Dermis microvascular lymphatic vessel endothelial cell (primary cell): ENCODE measurements at places on chromosomes 11 and 22.

DNA sequence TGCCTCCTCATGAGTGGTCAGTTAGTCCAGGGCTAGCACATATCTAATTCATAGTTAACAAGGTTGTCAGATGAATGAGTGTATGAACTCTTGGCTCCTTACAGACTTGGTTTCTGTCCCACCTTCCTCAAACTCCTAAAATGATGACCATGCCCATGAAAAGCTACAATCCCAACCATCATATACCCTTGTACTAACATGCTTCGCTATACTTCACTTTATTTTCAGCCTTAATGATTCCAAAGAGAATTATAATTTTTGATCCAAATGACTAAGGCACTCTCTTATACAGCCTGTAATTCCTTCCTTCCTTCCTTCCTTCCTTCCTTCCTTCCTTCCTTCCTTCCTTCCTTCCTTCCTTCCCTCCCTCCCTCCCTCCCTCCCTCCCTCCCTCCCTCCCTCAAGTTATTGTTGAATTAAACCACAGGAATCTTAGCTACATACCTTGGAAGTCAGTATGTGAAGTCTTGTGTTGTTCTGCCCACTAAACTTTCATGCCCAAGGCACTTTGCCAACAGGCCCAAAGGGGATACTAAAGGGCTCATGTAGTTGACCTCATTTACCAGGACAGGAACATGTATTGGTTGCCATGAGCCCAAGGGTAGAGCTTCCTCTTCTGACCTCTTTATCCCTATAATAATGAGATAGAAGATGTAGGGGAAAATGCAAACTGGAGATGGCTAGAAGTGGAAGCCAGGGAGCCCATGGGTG, 37.4 kb downstream of the CALCA start:
- DNase-seq = no peak

GRCh38 chr11:129969920-129970319, 32.7 kb downstream of the PRDM10 start:
- DNase-seq = no peak

DNA sequence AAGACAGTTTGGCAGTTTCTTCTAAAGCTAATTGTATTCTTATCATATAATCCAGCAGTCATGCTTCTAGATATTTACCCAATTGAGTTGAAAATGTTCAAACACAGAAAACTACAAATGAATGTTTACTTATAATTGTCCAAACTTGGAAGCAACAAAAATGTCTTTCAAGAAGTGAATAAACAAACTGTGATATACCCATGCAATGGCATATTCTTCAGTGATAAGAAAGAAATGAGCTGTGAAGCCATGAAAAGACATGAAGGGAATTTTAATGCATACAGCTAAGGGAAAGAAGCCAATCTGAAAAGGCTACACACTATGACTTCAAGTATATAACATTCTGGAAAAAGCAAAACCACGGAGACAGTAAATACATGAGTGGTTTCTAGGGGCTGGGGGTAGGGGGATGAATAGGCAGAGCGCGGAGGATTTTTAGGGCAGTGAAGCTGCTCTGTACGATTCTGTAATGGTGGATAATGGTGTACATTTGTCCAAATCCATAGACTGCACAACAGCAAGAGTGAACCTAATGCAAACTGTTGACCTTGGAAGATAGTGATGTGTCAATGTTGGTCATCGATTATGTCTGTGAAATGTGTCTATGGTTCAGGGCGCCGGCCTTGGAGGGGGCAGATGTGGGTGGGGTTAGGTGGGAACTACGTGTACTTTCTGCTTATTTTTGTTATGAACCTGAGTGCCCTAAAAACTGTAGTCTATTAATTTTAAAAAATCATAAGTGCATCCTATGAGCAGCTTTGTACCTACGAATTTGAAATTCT, 424.9 kb downstream of the TBC1D22A start:
- no peak for DNase-seq

DNA sequence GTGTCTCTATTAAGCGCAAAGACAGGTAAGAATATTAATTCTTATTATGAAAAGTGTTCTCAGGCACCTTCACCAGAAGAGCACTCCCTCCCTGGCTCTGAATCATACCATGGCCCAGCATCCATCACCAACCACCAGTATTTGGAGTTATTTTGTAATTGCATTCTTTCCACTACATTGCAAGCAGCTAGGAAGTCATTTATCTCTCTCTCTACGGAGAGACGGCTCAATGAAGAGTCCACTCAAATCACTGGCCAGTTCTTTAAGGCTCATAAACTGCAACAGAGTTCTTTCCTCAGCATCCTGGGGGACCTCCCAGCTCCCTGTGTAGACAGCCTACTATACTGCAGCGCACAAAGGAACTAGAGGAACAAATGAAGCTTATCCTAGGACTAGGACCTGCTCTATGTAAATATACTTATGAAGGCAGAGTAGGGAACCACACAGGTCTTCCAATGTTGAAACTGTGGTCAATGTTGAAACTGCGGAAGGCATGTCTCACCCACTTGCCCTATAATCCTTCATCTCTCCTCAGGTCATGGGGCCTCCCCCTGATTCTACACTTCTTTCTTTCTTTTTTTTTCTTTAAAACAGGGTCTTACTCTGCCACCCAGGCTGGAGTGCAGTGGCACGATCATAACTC, 63.4 kb downstream of the AAMDC start:
- no peak for DNase-seq

DNA sequence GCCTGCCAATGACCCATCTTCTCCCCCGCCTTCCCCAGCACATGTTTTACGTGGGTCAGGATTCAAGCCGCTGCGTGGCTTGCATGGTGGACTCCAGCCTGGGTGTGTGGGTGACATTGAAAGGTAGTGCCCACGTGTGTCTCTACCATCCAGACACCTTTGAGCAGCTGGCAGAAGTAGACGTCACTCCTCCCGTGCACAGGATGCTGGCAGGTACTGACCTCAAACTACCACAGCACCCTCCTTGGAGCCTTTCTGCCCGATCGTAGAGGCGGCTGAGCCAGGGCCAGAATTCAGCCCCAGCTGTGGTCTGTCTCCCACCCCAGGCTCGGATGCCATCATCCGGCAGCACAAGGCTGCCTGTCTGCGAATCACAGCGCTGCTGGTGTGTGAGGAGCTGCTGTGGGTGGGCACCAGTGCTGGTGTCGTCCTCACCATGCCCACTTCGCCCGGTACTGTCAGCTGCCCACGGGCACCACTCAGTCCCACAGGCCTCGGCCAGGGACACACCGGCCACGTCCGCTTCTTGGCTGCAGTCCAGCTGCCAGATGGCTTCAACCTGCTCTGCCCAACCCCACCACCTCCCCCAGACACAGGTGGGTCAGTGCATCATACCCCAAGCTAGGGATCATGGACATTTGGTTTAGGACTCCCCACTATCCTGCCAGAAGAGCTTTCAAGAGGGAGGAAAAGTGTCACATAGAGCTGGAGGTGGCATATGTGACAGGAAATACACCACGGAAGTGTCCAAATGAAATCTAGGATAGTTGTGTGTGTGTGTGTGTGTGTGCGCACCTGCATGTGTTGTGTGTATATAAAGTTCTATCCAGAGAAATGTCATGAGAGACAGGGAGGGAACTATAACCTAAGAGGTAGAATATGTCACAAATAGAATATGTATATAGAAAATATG, 10.6 kb upstream of the RELT start:
- DNase-seq = no peak

DNA sequence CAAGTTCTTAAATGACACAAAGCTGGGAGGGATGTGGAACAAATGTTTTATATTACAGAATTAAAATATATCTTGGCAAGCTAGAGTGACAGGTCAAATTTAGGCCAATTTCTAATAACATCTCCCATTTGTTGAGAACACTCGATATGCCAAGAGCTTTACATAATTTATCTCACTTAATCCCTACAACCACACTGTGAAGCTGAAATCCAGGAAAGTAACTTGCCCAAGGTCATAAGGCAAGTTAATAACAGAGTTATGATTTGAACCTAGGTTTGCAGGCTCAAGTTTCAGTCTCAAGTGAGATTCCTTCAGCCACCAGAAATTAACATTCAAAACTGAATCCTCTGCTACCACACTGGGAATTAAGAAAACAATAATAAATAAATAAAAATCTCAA, 38.3 kb downstream of the RAB30 start:
- no peak for DNase-seq

DNA sequence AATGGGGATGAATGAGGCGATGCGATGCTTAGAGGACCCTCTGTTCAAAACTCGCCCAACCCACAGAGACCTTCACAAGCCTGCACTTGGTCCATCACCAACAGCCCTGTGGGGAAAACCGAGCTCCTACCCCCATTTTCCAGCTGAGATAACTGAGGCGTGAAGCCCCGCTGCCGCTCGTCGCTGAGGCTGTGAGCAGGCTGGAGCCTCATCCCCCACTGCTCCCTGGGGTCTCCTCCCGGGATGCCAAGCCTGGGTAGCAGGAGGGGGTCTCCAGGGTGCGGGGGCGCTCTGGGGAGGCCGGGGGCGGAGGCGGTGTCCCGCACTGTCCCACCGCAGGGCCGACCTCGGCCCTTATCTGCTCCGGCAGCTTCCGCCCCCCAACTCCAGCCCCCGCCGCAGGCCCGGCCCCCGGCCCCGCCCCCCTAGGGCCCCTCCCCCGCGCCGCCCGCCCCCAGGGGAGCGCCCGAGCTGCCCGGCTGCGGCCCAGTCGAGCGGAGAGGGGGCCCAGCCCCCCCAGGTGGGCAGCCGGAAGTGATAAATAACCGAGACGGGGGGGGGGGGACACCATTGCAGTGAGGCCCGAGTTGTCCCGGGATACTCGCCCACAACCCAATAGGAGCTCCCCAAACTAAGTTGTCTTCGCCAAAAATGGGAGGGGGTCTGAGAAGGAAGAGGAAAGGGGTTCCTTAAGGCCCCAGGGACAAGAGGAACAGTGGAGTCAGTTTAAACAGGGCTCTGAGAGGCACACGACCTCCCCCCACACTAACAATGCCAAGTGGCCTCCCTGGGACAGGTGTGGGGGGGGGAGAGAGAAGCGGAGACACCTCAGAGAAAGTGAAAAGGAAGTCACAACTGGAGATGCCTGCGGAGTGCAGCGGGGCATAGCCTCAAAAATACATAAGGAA, 8.3 kb upstream of the SLC39A13 start:
- no peak for DNase-seq

DNA sequence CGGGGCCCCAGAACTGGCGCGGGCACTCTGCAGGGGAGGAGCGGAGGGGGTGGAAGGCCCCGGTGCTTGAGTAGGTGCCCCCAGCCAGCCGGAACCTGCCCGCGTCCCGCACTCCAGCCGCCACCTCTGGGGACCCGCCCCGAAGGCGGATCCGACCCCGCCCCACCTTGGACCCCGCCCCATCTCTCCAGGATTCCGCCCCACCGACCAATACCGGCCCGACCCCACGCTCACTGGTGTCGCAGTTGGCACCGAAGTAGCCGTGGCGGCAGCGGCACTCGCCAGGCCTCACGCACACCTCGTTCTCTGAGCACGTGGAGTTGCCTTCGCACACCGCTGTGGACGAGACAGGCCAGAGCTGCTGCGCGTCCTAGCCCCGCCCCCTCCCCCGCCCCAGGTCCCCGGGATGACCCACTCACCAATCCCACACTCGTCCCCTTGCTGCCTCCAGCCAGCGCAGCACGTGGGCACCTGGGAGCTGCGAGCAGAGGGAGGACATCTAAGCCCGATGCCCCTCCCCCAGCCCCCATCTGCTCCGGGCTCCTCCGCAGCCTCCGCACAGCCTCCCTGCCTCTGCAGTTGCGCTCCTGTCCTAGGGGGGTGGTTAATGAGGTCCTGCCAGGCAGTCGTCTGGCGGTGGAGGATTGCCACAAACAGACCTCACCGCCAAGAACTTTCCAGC, 6.0 kb downstream of the SCARF2 start:
- no peak for DNase-seq

- no peak for DNase-seq
These were observed 92.9 kb downstream of the MORC2 start for GRCh38 chr22:30875481-30876215.

- DNase-seq = no peak
These were observed 7.3 kb upstream of the GTSE1 start for GRCh38 chr22:46289244-46289891.

- DNase-seq = no peak
These were observed 1492.7 kb downstream of the BRD1 start for GRCh38 chr22:48334971-48335370.

DNA sequence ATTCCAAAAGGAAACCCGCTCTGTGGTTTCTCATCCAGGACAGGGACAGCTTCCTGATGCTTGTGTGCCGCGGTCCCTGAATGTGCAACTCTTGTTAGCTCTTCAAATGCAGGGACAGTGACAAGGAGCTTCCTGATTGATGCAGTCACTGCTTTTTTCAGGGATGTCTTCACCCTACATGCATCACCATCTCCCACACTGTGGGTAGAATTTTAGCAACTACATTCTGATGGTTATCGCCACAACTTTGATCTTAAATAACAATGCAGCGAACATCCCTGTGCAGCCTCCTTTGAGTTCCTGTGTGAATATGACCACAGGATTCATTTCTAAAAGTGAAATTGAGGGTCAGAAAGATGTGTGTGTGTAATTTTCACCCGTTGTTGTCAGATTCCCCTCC, 115.0 kb downstream of the GGTLC2 start:
- DNase-seq = no peak

- DNase-seq = no peak
These were observed 240.6 kb downstream of the ETS1 start for GRCh38 chr11:128346804-128347203.

- no peak for DNase-seq
These were observed 38.1 kb upstream of the SWAP70 start for GRCh38 chr11:9625728-9626127.

GRCh38 chr11:60771879-60772525, 13.1 kb upstream of the MS4A10 start:
- DNase-seq = no peak

- DNase-seq = no peak
These were observed 2.7 kb downstream of the DCDC1 start for GRCh38 chr11:31366795-31367194.

DNA sequence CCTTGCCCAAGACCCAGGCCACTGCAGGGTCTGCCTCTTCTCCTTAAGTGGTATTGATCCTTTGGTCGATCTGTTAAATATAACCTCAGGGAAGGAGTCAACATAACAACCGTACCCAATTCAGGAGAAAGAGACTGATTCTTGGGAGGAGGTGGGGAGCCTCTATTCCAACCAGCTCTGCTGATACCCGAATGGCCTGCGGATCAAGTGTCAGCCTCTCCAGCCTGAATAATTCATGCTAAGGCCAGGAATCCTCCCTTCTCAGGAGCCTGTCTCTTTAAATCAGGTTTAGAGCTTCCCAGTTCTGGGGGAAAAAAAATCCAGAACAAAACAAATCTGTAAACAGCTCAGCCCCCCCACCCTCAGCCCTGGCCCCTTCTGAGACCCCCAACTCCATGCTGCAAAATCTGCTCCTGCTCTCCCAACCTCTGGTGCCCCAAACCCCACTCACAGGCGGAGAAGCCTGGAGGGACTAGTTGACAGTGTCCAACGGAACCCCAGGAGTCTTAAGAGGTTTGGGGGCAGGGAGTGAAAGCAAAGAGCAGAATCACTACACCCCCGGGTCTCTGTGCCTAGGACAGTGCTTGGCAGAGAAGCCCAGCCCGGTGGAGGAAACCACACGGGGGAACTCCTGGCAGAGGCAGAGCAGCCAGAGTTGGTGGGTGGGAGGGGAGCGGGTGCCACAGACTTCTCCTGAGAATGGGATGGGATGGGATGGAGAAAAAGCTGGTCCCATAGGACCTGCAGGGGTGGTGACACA, 863 bp upstream of the TPBGL start:
- no peak for DNase-seq
